DMS79 treated with DMSO at 0.1 percent for 48 hours (cell line): ENCODE measurements at places on chromosomes 7 and 10.

DNA sequence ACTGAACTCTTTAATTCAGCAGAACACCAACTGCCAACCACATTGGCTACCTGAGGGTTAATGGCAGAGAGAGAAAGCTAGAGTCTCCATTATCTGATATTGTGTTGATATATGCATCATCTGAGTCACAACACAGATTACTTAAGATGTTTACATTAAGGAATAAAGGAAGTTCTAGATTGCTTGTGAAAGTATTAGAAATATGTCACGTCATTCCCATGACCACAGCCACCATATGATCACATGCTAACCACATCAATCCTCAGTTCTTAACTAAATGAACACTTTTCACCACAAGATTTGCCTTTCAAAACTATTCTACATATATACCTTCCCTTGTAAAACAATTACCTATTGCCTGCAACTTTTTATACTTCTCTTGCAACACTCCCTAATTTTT, 337.9 kb downstream of the FGFR2 start:
- DNase-seq, result no peak

DNA sequence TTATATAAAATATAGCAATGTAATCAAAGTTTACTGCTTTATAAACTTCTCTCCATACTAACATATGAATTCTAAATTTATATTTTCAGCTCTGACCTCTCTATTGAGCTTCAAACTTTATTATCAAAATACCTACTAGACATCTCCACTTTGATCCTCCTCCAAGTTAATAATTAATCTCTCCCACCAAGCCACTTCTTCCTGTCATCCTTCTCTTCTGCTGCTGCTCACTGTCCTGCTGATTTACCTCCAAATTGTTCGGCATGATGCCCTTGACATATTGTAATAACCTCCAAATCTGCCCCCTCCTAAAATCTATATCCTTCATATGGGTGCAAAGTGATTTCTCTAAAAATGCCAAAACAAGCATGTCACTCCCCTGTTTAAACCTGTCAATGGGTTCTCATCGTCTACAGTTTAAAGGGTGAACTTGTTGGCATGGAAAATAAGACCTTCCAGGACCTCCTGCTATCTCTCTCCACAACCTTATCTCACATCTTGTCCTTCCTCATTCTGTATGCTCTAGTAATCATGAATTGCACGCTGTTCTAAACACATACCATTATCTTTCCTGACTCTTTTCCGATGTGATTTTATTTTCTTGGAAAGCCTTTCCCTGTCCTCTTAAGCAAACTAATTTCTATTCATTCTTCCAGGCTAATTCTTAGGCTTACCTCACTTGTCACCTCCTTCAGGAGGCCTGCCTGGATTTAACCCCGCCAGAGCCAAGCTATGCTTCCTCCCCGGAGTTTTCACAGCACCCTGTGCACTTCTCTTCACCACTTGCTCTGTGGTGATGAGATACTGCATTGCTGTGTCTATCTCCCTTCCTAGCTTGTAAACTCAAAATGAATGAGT, 52.1 kb upstream of the STK17A start:
- no peak for DNase-seq

- no peak for DNase-seq
Observed at GRCh38 chr10:83991986-83992753, 147.1 kb upstream of the GHITM start.

- no peak for DNase-seq
Observed at GRCh38 chr10:77188521-77188920, 449.1 kb downstream of the KCNMA1 start.

- peak; percentile 19 for DNase-seq
Observed at GRCh38 chr10:12350167-12350872, 973 bp downstream of the CAMK1D start.

- no peak for DNase-seq
Observed at GRCh38 chr7:26135076-26135475, 16.9 kb upstream of the NFE2L3 start.
